ENCODE measurements at places on chromosomes 2 and 18. TPM values are rescaled to one million over a fixed set of nuclear protein-coding genes. Genes with fewer than 3 reads are reported as not detected.

CTDP1 gene
- total RNA-seq = 16.4 TPM

SERPINB4 gene
- total RNA-seq = not detected

ALK gene
- total RNA-seq = not detected

MROH2A gene
- not detected for total RNA-seq

RNPEPL1 gene
- total RNA-seq = 16.7 TPM

BOLA3 gene
- total RNA-seq = 92.3 TPM

ZNF638 gene
- 87.7 TPM for total RNA-seq

C2orf72 gene
- 0.13 TPM for total RNA-seq

ARHGEF4 gene
- total RNA-seq = not detected

GPR55 gene
- total RNA-seq = not detected

HAAO gene
- not detected for total RNA-seq

MYO1B gene
- total RNA-seq = 108 TPM

NT5DC4 gene
- total RNA-seq = not detected

CTAGE1 gene
- total RNA-seq = not detected

FRZB gene
- total RNA-seq = 1.1 TPM

PTPRM gene
- total RNA-seq = 28.1 TPM

ZBTB7C gene
- 0.17 TPM for total RNA-seq

SERPINB2 gene
- total RNA-seq = 0.80 TPM

SLC4A5 gene
- total RNA-seq = not detected

KCNS3 gene
- total RNA-seq = 1.1 TPM

DYNC2LI1 gene
- total RNA-seq = 20.9 TPM

EFEMP1 gene
- 52.5 TPM for total RNA-seq

NOL4 gene
- total RNA-seq = not detected

NYAP2 gene
- not detected for total RNA-seq

CYP27C1 gene
- 0.32 TPM for total RNA-seq

OBSL1 gene
- 62.1 TPM for total RNA-seq

SIX3 gene
- total RNA-seq = not detected

ARL4C gene
- 17.1 TPM for total RNA-seq

ZNG1B gene
- total RNA-seq = 28.1 TPM

OR6B2 gene
- total RNA-seq = not detected

FBXO41 gene
- total RNA-seq = 4.0 TPM

ASXL3 gene
- total RNA-seq = under 0.01 TPM

STPG4 gene
- total RNA-seq = 0.19 TPM

LOXHD1 gene
- total RNA-seq = not detected

RAB6C gene
- not detected for total RNA-seq

PPP1R1C gene
- 2.0 TPM for total RNA-seq

IL36G gene
- not detected for total RNA-seq

TFCP2L1 gene
- total RNA-seq = 0.06 TPM

CCDC74A gene
- total RNA-seq = 20.6 TPM

ANKRD44 gene
- total RNA-seq = 4.0 TPM

IL1RN gene
- not detected for total RNA-seq

PKDCC gene
- total RNA-seq = 7.1 TPM

ELOA2 gene
- total RNA-seq = not detected

SNED1 gene
- total RNA-seq = 53.1 TPM
